Stimulated activated CD4-positive, alpha-beta T cell treated with anti-CD3 and anti-CD28 coated beads, Interleukin-12 subunit alpha, Interleukin-12 subunit beta, amount 100 ng/mL, for 24 hours (primary cell): ENCODE measurements at places on chromosomes 2 and 18.

- no peak for DNase-seq
These were observed 149.8 kb downstream of the MYO5B start for GRCh38 chr18:50045126-50045525.

GRCh38 chr2:59413751-59414570 is 1139.5 kb downstream of the BCL11A start:
- no peak for DNase-seq

- DNase-seq = no peak
These were observed 59.0 kb upstream of the KLHL14 start for GRCh38 chr18:32831781-32832180.

DNA sequence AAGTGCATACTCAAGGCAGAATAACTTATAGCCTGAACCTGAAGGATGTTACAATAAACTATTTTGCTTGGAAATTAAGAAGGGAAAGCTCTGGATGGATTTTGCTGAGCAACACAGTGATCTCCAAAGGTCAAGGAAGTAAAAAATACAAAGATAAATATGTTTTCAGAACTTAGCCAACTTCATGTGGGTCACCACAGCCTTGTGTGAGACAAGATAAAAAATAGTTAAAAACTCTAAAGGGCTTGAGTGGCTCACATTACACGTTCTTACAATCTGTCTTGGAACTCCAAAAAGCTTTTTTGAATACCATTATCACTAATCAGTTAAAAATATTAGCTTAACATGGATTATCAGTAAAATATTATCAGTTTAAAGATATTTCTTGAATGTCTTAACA is 28.9 kb upstream of the MTX2 start:
- no peak for DNase-seq

GRCh38 chr2:225566798-225567197 is 167.3 kb downstream of the NYAP2 start:
- DNase-seq = no peak

- DNase-seq = no peak
These were observed 13.6 kb upstream of the RTN4 start for GRCh38 chr2:55063713-55064323.

DNA sequence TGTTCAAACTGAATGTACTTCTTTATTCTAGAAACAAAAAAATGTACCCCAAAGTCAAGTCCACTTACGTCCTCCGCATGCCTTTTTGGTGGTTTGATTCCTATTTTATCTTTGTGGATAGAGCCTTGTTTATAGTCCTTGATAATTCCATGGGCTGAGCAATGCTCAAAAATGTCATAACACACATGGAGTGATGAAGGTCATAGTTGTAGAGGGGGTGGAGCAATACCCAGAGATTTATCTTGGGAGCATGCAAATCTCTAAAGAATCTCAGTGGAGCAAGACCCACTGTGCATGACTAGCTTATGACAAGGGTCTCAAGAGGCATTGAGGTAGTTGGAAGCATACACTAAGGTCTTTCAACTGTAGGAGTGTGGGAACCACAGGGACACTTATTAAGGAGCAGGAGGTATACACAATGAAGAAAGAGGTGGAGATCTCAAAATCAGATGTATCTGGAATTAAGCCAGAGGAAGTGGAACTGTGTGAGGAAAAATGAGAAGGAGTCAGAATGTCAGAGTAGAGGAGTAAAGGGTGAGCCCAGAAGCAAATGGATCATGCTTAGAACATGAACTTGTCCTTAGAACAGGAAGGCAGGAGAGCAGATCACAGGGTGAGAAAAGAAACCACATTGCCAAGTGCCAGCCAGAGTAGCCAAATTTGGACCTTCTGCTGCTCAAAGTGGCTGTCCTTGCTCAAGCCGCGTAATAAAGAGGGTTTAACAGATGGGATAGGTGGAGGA is 68.1 kb upstream of the STK39 start:
- DNase-seq = no peak

DNA sequence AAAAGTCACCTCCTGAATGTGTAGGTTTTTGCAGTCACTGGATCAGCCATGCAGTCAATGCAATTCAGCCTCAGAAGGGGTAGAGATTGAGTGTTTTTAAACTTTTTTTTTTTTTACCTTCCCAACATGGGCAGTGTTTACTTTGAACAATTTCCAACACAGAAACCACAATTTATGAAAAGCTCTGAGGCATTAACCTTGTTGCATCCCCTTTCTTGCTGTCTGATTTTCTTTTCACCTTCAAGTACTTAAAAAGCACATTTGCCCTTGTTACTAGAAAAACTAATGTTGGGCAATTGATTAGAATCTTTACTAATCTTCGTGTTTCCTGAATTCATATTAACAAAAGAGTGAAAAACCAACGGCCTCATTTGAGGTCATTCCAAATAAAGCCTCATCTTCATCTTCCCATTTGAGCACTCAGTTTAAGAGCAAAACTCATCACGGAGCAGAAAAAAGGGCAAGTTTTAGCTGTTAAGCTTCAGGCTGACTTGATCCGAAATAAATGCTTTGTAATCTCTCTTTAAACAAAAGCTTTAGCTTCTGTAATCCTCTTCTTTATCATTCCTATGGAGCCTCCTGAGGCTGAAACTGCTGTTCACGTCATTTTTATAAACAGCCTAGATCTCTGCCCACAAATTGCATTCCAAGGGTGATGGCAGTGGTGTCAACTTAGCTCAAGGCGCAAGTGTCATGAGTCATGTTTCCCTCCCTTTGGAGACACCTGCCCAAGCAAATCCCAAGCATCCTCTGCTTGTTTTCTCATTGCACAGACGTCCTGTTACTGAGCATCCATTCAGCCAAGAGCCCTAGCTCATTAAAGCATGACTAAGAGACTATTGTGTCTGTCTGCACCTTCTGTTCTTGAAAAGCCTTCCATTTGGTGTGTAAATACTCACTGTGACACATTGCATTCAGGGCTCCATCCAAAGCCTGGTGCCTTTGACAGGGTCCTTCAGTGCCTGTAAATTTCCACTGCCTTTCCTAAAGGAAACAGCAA is 107.7 kb downstream of the HNMT start:
- DNase-seq = no peak

DNA sequence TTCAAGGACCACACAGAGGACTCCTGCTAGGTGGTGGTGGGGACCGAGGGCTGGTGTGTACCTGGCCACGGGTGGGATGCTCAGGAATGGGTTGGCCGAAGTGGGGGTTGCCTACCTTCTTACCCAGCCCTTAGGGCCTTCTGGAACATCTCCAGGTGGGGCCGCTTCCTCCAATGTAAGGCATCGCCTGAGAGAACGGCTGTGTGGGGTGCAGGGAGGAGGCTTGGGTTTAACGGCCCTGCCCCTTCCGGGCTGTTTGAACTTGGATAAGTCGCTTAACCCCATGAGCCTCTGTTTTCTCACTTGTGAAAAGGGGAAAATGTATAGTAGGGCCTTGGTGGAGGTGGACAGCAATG is 35.0 kb downstream of the EMILIN2 start:
- DNase-seq = no peak

DNA sequence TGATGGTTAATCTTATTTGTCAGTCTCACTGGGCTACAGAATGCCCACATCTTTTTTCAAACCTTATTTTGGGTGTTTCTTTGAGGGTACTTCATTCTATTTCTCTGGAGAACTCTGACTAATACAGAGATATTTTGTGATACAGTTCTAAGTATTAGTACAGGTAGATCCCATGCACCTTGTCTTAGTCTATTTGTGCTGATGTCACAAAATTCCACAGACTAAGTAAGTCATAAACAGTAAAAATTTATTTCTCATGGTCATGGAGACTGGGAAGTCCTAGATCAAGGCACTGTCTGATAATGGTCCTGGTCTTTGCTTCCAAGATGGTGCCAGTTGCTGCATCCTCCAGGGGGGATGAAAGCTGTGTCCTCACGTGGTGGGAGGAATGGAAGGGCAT is 68.6 kb upstream of the EPHA4 start:
- no peak for DNase-seq

DNA sequence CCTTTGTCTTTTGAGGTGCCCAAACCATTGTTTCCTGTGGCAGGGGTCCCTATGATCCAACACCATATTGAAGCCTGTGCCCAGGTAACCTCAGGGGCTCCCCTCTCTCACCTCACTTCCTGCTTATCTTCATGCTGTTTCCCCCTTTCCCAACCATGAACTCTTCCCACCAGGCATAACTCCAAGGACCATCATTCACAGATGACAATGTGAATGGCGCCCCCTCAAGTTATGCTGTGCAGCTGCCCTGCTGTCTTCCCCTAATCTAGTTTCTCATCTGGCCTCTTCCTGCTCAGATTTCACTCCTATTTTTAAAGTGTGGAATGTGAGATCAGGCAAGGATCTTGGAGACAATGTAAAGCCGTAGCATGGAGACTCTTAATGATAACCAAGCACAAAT is 1.4 kb downstream of the GMPPA start:
- DNase-seq = no peak

- DNase-seq = no peak
These were observed 126.4 kb downstream of the KCTD1 start for GRCh38 chr18:26421931-26422330.

- no peak for DNase-seq
These were observed 8.1 kb downstream of the EMX1 start for GRCh38 chr2:72925328-72925943.

DNA sequence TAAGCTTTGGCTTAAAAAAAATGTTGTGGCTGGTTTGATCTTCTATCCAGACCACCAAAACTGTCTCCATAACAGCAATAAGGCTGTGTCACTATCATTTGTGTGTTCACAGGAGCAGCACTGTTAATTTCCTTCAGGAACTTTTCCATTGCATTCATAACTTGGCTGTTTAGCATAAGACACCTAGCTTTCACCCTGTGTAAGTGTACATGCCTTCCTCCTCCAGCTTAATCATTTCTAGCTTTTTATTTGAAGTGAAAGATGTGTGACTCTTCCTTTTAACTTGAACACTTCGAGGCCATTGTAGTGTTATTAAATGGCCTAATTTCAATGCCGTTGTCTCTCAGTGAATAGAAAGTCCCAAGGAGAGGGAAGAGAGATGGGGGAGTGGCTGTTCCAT is 352.9 kb upstream of the VWC2L start:
- no peak for DNase-seq

GRCh38 chr2:12169721-12170120 is 423.3 kb downstream of the LPIN1 start:
- DNase-seq = no peak

DNA sequence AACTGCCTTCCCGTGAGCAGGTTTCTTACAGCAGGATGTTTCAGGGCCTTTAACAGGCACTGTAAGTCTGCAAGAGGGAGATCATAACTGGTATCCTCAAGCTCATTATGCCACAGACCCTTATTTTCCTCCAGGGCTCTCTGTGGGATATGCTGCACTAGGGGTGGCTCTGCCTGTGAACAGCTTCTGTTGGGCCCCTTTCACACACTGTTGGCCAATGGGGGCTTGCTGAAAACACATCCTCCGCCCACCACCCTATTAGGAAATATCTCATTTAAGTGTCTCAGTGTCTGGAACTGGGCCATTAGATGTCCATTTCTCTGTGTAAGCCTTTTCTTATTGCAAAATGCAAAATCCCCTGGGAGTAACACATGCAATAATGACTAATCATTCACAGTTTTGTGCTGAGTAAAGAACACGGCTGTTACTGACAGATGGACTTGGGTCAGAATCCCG is 414.3 kb upstream of the HS6ST1 start:
- DNase-seq = no peak

GRCh38 chr2:99543247-99543646 is 53.4 kb upstream of the REV1 start:
- no peak for DNase-seq

DNA sequence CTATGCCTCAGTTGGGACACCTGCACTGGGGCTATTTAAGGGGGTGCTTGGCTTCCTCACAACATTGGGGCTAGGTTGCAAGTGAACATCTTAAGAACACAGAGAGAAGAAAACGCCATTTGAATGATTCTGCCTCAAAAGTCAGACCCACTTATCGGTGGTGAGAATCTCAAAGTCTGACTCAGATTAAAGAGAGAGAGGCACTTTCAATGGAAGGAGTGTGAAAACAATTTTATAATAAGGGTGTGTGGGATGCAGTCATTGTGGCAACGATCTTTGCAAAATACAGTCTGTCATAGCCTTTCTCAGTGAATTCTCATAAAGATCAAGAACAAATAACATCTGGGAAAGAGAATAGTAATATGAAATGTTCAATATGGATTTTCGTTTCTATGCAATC is 41.8 kb downstream of the CCDC102B start:
- DNase-seq = no peak

DNA sequence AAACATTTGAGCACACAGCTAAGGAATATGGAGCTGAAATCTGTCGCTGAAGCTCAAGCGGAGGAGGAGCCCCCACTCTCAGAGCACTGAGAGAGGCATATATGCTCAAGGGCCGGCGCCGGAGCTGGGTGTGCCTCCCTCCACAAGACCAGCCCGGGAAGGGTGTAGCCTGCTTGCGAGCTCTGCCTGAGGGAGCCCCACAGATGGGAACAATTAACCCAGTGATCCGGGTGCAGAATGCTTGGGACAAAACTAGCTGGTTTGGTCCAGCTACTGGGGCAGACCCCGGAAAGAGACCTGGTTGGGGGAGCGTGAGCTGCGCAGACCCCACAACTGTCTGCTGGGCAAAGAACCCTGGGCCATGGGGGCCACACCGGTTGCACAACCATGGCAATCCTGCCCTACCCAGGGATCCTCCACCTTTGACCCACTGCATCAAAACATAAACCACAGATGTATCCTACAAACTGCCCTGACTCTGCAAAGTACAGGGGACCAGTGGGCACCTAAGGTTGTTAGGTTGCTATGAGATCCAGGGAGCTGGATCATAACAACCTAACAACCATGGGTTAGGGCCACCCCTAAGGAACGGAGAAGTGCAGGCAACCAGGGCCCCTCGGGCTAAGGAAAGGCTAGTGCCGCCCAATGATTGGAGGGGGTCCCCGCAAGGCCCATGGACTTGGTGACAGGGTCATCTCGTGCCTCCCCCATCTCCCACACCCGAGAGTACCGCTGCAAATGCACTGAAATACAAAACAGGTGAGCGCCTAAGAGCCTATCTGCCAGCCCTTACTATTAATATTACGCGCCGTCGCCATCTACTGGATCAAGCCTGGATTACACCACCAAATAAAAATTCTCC is 53.4 kb upstream of the SCN1A start:
- DNase-seq = peak; percentile 10

GRCh38 chr2:70091816-70092215 is 4.5 kb downstream of the PCBP1 start:
- DNase-seq = no peak

GRCh38 chr2:181037922-181038321 is 57.5 kb downstream of the UBE2E3 start:
- no peak for DNase-seq

DNA sequence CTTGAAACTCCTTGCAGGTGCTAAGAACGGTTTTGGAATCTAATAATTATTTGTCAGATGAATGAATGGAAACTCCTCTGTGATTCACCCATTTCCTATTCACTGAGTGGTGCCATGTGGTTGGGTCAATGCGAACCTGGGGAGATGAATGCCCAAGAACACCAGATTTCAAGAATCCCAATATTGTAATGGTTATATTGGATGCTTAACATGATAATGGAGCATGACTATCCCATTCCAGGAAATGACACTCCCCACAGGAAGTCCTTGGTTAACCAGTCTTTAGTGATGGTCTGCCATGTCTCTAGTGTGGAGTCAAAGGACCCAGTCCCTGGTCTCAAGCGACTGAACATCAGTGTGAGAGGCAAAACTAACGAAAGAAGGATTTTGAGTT is 67.9 kb upstream of the ST3GAL5 start:
- no peak for DNase-seq

- DNase-seq = no peak
These were observed 65.7 kb upstream of the RTN4 start for GRCh38 chr2:55115761-55116597.
